ENCODE measurements at places on chromosomes 7 and 10.
A peak's percentile ranks its signal among the peaks of the same experiment; 100 is the strongest.

- no peak for DNase-seq
Measured at GRCh38 chr7:149063476-149063875, 27.0 kb downstream of the ZNF786 start.

DNA sequence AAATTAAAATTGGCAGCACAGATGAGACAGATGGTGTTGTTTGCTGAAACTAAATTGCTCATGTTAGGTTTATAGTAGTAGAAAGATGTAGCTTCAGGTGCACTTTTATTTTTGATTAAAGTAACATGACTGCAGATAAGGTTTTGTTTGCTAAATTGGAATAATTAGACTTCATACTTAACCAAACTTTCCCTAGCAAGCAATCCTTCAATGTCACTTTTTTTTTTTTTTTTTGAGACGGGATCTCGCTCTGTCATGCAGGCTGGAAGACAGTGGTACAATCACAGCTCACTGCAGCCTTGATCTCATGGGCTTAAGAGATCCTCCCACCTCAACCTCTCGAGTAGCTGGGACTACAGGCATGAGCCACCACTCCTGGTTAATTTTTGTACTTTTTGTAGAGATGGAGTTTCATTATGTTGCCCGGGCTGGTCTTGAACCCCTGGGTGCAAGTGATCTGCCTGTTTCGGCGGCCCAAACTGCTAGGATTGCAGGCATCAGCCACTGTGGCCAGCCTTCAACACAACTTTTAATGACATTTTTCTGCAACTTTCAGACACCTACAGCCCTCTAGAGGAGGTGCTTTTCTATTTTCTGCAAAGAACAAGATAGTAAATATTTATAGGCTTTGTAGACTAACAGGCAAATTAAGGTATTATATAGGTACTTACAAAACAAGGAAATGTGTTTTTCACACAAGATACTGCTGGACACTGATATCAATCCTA is 84.8 kb upstream of the CCNY start:
- DNase-seq: no peak

- no peak for DNase-seq
Measured at GRCh38 chr7:51035716-51036115, 253.0 kb upstream of the GRB10 start.

DNA sequence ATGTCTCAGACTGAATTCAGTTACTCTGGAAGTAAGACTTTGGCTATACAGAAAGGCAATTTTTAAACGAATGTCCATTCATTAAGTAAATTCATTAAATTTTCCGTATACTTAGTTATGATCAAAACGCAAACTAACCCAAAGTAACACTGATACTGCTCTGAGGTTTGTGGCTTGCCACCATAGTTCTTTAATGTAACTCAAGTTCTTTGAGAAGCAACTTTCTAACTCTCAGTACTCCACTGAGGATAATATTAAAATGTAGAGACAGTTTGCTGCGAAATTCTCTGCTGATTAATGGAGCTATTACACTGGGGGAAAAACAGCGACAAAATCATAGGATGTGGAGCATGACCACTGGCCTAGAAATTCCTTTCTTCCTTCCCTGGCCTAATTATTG is 45.4 kb upstream of the PNLIPRP3 start:
- no peak for DNase-seq

- DNase-seq: no peak
Measured at GRCh38 chr7:47513741-47514241, 68.1 kb downstream of the TNS3 start.

GRCh38 chr10:5018134-5018533 is 14.5 kb upstream of the AKR1C2 start:
- DNase-seq: no peak

- no peak for DNase-seq
Measured at GRCh38 chr10:129809431-129809830, 154.6 kb downstream of the EBF3 start.

- no peak for DNase-seq
Measured at GRCh38 chr10:100730725-100731406, 14.5 kb upstream of the PAX2 start.

DNA sequence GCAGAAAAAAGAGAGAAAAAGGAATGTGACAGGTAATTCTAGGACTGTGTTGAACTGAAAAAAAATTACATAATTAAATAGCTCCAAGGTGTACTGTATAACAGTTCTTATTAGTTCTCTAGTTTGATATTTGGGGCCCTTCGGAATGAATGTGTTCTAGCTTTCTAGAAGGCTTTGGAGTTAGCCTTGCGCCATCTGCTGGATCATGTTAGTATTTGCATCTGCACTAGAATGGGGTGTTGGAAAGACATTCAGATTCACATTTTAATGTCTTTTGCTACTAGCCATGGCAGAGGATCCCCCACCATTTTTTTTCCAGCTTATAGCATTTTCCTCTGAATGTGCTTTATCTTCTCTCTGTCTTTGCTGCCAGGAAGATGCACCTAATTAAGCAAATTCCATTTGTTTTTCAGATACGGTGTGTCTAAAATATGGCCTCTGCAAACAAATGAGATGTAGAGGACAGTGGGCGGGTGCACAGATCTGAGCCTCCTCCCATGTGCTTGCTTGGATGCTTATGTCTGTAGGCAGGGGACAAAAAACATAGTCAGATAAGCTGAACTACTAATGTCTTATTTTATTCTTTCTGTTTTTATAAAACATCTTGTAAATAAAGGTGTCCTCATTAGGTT is 238.5 kb downstream of the PHF14 start:
- DNase-seq: no peak

- no peak for DNase-seq
Measured at GRCh38 chr10:120819366-120819765, 31.8 kb upstream of the WDR11 start.

DNA sequence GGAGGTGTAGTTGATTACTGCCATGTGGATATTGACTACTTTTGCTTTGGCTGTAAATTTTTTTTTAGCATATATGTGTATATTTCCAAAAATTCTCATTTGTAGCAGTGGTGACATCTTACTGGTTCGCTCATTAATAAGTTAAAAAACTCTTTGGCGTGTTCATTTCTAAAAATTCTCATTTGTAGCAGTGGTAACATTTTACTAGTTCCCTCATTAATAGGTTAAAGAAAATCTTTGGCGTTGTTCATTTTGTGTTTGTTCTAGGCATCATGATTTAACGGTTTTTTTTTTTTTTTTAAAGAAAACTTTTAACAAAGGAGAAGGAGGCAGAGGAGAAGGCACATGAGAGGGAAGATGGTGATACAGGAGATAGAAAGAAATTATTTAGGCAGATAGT is 45.9 kb upstream of the CACNB2 start:
- no peak for DNase-seq

- no peak for DNase-seq
Measured at GRCh38 chr10:131815266-131816156, 85.3 kb upstream of the PPP2R2D start.

DNA sequence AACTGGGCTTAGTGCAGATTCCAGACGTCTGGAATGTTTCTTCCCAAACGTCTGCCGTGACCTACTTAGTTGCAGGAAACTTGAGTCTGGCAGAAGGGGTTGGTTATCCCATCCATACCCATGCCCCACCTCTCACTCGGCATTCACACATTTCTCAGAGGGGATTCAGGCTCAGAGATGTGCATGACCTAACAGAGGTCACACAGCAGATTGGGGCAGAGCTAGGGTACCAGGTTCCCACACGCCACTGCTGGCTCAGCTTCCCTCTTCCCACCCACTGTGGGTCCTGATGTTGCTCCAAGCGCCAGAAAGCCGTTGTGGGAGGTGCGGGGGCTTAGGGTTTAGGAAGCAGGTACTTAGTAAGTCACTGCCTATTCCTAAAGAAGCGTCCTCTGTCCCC is 3.0 kb downstream of the UCMA start:
- no peak for DNase-seq

DNA sequence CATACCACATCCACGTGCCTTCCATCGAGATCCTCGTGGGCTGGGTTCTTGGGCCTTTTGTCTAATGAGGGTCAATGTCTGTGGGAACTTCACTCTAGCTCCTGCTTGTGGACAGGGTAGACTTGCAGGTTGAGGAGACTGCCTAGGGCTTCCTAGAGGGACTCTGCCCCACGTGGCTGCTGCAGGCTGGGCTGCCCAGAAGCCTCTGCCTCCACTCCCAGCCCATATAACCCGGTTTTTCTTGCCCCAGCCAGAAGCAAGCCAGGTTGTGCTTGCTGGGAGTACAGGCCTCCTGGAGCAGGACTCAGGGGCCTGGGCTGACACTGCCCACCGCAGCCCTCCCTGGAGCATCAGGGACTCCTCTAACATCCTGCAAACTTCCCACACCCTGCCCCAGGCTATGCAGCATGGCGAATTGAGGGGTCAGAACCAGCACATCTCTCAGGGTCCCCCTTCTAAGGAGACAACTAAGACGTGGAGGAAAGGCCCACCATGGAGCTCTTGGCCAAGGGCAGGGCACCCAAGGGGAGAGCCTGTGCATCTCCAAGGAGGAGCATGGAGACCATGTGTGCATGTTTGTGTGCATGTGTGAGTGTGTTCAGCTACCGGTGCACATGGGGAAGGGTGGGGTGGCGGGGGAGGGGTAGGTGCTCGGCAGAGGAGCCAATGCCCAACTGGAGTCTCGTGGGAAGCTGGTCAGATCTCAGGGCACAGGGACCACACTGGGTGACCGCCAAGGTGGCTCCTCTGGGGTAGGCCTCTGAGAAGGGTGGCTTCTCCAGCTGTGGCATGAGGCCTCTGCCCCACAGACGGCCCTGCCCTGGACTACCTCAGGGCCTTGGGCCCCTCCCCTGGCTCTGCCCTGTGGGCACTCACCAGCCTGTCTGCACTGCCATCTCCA is 62.6 kb downstream of the RASGEF1A start:
- DNase-seq: no peak

DNA sequence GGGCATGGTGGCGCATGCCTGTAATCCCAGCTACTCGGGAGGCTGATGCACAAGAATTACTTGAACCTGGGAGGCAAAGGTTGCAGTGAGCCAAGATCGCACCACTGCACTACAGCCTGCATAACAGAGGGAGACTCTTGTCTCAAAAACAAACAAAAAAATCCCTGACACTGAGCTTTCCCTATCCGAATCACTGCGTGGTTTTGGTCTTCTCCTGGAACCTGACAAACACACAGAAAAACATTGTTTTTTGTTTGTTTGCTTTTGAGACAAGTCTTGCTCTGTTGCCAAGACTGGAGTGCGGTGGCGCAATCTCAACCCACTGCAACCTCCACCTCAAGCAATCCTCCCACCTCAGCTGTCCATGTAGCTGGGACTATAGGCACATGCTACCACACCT is 50.4 kb upstream of the PTPRN2 start:
- no peak for DNase-seq

DNA sequence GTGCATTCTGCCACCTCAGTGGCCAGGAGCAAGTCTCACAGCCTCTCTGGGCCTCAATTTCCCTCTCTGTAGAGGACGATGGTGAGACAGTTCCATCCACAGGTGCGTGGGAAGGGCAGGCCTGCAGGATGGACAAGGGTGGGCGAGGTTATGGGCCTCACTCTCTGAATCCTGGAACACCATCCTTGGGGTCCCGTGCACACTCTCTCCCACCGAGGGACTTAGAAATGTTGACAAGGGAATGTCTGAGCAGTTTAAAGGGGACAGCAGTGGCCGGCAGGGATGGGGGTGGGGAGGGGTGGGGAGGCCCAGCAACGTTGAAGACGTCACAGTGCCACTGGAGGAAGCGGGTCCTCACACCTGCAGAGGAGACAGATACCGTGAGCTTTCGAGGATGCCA is 111.5 kb downstream of the FOXL3 start:
- no peak for DNase-seq

GRCh38 chr10:34530778-34531177 is 284.3 kb downstream of the PARD3 start:
- DNase-seq: no peak

GRCh38 chr10:49418328-49418727 is 22.4 kb upstream of the DRGX start:
- DNase-seq: no peak

- no peak for DNase-seq
Measured at GRCh38 chr7:99794585-99795502, 10.9 kb upstream of the CYP3A4 start.

- no peak for DNase-seq
Measured at GRCh38 chr10:62443866-62444265, 69.7 kb downstream of the ZNF365 start.

GRCh38 chr7:85102813-85103350 is 84.0 kb downstream of the SEMA3D start:
- DNase-seq: no peak

- peak; percentile 29 for DNase-seq
Measured at GRCh38 chr10:43689618-43689954, 40.9 kb upstream of the ZNF32 start.

DNA sequence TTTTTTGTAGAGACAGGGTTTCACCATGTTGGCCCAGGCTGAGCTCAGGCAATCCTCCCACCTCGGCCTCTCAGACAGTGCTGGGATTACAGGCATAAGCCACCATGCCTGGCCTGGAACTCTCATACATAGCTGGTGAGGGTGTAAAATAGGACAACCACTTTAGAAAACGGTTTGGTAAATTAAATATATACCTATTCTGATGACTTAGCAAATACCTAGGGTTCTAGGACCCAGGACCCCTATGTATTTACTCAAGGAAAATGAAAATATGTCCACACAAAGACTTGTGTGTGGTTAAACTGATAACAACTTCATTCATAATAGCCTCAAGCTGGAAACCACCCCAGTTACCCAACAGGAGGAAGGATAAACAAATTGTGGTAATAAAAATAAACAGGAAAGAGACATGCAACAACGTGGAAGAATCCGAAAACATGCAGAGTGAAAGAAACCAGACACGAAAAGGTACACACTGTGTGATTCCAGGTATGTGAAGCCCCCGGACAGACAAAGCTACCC is 52.7 kb downstream of the CARD11 start:
- DNase-seq: no peak

DNA sequence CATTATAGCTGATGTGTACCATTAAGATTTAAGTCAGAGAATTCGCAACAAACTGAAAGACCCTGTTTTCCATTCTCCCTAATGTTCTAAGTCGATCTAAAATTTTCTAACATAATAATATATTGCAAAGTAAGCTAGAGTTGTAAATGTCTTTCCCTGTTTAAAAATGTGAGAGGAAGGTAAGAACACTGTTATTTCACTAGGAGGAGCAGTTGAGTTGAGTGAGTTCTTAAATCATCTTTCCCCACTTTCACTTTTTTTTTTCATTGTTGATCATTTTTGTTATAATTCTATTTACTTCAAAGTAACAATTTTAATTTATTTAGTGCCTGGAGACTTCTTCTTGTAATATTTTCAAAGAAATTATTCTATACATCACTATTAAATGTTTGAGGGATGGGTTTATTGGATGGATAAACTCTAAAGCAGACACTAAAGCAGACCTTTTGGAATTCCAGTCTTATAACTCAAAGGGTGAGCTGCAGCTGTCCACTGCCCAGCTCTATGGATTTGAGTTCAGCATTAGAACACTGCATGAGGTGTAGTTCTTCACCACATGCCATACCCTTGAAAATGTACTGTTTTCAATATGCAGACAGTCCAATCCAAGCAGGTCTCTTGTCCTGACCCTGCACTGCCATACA is 181.3 kb upstream of the FZD1 start:
- DNase-seq: no peak

DNA sequence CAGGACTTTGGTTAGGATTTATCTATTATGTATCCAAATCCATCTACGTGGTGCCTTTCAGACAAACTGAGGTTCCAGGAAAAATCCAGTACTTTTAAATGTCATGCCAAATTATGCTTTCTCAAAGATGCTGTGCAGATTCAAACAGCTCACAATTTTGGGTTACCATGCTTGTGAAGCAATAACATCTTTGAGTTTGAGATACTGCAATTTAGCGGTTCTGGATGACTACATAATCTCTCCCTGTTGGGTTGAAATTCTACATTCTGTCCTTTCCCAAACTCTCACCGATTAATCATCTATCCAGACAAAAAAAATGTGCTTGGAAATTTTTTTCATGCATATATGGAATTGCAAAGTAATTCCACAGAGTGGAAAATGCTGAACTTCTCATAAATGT is 3.5 kb downstream of the RHOBTB1 start:
- DNase-seq: no peak

GRCh38 chr10:2972810-2973209 is 94.5 kb upstream of the PFKP start:
- no peak for DNase-seq

Data from T-helper 1 cell (primary cell).